ENCODE measurements at places on chromosomes 16 and 17.

DNA sequence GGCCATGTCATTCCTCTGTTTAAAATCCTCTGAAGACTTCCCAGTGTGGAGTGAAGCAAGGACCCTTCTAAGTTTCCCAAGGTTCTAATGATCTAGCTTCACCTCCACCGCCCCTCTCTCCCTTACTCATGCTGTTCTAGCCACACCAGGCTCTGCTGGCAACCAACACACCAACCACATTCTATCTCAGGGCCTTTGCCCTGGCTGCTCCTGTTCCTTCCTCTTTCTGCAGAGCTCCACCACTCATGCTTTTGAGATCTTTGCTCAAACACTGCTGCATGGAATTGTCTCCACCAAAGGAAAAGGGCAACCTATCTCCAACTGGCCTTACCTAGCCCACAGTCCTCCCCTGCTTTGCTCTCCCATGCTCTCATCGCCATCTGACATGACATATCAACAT lies 128.7 kb downstream of the XYLT1 start:
- DNase-seq: no peak

DNA sequence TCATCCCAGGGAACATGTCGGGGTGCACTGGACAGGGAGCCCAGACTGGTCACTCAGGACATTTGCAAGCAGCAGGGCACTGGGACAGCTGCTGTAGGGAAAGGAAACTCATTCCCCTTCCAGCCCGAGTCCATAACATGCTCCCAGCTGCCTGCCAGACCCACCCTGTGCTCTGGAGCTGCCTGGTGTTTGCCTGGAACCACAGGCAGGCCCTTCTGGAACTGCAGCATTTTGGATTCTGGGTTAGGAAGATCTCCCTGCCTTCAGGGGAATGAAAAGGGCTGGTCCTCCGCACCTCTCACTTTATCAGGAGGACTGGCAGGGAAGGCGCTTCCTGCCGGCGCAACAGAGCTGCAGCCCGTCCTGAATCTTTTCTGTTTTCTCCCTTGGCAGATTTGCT lies 41.2 kb downstream of the MEAK7 start:
- no peak for DNase-seq

DNA sequence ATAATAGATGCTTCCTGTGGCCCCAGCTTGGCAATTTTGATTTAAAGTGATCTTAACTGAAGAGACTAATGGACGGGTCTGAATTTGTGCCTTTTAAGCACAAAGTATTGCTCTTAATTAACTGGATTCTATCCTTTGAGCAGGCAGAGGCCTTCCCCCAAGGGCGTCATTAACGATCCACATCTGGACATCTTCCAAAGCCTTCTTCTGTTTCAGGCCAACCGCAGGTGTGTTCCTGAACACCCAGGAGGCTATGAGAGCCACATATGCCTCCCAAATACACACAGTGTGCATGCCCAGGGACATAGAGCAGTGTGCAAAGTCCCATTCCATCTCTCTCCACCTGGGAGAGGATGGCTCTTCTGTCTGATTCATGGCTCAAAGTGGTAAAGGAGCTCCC lies 42.3 kb downstream of the MAPT start:
- DNase-seq: no peak

DNA sequence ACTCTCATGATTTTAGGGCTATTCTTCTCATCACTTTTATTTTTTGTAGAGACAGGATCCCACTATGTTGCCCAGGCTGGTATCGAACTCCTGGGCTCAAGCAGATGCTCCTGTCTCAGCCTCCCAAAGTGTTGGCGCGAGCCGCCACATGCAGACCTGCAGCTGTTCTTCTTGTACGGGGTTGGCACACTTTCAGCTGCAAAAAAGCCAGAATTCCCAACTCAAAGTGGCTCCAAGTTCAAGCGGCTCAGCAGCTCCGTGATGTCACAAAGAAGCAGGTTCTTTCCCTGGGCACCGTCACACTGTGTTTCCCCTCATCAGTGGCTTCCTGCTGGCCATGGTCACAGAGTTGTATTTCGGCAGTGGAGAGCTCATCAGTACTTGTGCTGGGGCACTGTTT lies 6.7 kb upstream of the SBK1 start:
- DNase-seq: no peak

DNA sequence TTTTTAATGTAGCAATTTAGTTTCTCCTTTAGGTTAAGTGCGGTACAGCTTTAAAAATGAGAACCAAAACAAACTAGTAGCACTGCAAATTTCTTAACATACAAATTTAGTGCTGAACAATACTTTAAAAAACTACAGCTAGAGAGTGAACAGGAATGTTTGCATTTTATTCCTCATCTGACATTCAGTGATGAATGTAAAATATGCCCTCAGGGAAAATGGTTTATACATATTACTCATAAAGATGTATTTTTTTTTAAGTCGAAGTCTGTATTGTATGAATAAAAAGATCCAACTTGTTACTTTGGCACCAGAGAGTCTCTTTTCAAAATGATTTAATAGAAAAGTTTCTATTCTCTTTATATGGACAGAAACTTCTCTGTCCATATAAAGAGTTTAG lies 96.8 kb downstream of the BRIP1 start:
- DNase-seq: no peak

- DNase-seq: no peak
Measured at GRCh38 chr17:77326076-77326591, 185.4 kb downstream of the SEC14L1 start.

DNA sequence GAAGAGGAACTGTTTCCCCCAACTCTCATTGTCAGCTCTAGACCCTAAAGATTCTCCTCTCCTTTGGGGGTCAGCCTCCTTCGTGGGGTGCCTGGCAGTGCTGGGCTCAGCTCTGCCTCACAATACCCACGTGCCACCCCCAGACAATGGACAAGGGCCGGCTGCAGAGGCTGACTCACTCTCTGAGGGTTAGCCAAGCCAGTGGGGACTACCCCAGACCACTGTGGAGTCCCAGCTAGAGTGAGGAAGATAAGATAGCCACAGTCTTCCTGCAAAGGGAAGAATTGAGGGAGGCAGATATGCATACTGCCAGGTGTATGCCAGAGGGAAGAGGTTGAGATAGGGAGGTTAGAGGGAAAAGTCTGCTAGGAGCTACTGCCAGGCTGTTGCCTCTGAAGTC lies 13.5 kb upstream of the MTMR4 start:
- DNase-seq: no peak

DNA sequence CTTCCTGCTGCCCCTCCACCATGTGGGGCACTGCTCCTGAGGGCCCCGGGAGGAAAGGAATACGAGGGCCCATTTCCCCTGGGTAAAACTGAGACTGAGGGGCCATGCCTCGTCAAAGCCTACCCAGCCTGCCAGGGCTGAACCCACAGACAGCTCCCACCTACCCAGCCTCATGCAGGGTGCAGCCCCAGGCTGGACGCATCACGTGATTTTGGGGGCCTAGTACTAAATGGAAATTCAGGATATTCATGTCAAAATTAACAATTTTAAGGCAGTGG lies 3.4 kb upstream of the OSGIN1 start:
- no peak for DNase-seq

- DNase-seq: no peak
Measured at GRCh38 chr17:75806822-75807500, 22.4 kb downstream of the UNK start.

DNA sequence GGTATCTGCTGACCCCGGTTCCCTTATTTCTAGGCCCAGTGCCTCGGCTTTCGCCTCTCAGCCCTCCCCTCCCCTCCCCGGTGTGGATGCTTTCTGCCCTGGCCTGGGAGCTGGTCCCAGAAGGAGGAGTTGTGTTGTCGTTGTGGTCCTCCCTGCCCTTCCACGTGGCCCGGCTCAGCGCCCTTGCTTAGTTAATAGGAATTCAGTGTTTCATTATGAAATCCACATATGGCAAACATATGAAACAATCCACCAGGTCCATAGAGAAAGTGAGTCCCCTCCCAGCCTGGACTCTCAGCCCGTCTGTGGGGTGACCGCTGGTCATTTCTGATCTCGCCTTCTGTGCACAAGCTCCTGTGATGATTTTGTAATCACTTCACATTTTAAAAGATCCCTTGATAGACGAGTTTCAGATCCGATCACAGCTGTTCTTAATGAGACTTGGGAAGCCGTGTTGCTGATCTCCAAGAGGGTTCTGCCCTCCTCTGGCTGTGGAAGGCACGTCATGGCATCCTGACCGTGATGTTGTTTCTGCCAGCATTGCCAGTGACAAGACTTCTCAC lies 112.1 kb downstream of the BANP start:
- no peak for DNase-seq

DNA sequence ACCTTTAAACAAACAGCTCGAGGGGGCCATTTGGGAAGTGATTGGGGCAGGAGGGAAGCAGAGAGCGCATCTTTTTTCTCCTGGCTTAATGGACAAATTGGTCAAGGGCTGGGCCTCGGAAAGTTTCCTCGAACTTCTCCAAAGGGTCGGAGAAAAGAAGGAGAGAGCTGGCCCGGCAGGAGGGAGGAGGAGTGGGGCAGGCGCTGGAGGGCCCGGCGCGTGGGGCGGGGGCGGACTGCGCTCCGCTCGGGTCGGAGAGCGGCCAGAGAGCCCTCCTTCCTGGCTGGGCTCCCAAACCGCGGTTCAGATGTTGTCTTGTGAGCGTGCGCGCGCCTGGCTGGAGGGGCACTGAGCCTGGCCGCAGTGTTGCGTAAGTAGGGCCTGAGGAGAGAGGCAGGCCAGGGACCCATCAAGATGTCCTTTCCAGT lies 1.2 kb downstream of the MMP2 start:
- DNase-seq: no peak

- no peak for DNase-seq
Measured at GRCh38 chr16:87698676-87699199, 67.0 kb downstream of the KLHDC4 start.

- peak; percentile 45 for DNase-seq
Measured at GRCh38 chr16:78742501-78743283, 643.2 kb downstream of the WWOX start.

- no peak for DNase-seq
Measured at GRCh38 chr17:60248618-60249289, 99.0 kb downstream of the CA4 start.

DNA sequence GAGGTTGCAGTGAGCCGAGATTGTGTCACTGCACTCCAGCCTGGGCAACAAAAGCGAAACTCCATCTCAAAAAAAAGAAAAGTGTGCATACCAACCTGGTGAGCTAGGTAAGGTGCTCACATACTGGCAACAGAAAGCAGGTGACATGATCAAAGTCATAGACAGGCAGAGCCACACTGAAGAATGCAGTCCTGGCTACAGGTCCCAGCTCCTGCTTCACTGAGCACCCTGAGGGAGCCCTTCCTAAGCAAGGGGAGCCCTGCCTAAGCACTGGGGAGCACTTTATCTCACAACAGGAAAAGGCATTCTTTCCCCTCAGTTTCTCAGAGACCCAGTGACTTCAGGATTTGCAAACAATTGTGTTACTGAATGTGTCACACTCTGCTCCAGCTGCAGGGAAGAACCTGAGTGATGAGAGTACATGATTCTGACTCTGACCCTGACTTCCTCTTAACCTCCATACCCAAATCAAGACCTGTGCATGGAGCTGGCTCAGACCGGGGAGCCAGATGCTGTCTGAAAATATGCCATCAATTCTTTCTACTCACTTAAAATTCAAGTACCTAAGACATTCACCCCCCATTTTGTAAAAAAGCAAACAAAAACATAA lies 40.5 kb downstream of the ANKRD11 start:
- no peak for DNase-seq

DNA sequence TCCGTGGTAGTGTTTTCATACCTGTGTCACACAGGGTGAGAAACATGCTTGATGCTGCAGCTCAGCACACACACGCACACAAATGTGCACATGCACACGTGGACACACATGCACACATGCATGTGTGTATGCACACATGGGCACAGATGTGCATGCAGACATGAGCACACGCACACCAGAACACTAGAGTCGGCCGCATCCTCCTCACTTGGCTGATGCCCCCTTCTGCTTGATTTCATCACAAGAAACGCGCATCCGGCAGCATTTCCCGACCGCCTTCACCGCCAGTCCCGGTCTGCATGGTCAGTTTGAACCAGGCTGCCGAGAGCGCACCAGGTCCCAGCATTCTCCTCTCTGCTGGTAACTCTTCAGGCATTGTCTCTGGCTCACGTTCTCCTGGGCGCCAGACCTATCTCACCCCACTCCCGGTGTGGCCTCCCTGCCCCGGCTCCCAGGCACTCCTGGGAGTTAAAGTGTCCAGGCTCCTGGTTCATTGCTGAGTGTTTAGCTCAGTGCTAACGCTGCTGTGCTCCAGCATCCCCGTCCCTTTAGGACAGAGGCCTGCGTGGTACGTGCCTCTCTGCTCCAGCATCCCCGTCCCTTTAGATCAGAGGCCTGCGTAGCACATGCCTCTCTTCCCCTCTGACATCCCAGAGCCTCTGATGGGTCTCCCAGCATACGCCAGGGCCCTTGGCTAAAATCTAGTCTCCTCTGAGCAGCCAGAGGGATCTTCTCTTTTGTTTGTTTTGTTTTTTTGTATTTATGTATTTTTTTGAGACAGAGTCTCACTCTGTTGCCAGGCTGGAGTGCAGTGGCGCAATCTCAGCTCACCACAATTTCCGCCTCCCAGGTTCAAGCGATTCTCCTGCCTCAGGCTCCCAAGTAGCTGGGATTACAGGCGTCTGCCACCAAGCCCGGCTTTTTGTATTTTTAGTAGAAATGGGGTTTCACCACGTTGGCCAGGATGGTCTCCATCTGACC lies 16.0 kb downstream of the BAIAP2 start:
- no peak for DNase-seq

DNA sequence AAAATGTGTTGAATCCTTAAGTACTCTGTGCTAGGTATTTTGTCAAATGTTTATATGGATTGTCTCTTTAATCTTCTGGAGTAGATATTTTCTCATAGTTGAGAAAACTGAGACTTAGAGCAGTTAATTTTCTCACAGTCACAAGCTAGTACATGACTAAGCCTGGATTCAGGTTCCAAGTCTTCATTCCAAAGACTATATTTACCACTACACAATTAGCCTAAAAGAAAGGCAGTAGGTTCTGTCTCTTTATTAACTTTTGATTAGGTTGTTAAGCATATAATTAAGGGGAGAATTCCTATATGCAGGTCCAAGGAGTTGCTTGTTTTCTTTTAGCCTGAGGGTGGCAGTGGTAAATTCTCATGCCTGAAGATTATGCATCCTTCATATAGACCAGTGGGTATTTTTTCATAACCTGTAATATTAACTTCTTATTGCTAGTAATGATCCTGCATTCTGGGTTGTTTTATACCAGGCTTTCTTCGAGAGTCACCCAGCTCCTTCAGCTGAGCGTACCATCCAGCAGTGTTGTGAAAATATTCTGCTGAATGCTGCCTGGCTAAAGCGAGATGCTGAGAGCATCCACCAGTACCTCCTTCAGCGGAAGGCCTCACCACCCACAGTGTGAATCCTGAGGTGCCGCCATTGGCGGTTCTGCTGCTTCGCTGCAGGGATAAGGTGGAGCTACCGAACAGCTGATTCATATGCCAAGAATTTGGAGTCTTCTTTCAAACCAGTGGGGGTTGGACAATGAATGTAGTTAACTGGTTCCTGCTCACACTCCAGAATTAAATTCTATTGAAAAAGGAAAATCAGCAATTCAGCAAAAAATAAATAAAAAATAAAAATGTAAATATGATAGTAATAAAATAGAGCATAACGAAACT lies 28.2 kb upstream of the KPNB1 start:
- DNase-seq: no peak

- no peak for DNase-seq
Measured at GRCh38 chr17:44176671-44177501, 6.4 kb downstream of the ASB16 start.

GRCh38 chr17:34852614-34853013 lies 108.6 kb downstream of the CCT6B start:
- no peak for DNase-seq

- no peak for DNase-seq
Measured at GRCh38 chr16:73743665-73744496, 552.7 kb upstream of the PSMD7 start.
